ENCODE measurements at places on chromosomes 7 and 10.

DNA sequence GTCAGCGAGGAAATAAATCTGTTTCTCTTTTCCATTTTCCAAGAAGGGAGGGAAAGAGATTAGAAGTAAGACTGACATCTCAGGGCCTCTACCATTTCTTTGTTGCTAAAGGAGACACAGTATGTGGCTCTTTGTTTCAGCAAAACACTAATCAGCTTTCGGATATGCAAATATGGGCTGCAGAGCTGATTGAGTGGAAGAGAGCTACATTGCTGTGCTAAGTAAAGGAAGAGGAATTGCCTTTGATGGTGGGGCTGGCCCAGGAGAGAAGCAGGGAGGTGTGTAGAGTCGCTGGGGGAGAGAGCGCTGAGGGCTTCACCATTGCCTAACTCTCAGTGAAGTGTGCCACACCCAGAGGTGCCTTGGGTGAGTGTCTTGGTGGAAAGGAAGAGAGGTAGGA is 284.8 kb downstream of the SDK1 start:
- no peak for DNase-seq

GRCh38 chr10:86958116-86958900 is at the start of gene SNCG:
Gene SNCG, plus strand, starts transcription at chr10:86958599. Its CDS starts 99 bp downstream, at chr10:86958698.
- peak; percentile 33 for DNase-seq

DNA sequence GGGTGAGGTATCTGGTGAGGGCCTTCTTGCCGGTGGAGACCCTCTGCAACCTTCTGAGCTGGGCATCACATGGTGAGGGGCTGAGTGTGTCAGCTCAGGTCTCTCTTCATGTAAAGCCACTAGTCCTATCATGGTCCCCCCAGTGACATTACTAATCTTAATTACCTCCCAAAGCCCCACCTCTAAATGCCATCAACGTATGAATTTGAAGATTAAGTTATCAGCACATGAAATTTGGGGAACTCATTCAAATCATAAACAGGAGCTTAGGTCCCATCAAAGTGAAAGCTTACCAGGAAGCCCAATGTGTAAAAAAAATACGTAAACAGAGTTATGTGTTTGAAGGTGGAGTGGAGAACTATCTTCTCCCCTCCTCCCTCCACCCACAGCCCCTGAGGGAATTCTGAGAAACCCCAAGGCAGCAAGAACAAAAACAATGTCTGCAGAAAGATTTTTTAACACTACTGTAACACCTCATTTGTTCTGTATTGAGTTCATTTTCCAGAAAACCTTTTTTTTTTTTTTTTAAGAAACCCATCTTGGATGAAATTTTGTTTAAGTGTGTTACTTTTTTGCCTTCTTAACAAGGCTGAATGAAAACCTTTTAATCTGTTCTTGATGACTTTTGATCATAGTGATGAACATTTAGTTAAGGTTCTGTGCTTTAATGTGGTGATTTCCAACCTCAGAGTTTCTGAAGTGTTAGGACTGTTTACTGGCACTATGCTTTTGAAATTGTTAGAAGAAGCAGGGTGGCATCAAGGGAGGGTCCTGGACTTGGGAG is 19.1 kb upstream of the PCGF5 start:
- DNase-seq = no peak

DNA sequence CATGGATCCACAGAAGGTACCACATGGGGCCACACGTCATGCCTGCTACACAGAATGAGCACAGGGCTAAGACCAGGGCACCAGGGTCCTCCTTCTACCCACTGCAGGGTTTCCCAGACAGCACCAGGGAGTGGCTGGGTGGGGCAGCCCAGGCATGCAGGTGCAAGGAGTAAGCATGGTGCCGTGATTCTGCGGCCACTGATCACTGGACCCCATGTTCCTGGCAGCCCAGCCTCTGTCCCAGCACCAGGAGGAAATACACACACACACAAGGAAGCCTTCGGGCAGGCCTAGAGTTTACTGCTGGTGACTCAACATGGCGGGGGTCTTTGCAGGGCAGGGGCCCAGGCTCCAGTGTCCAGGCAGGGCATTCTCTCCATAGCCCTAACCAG is 13.9 kb downstream of the ATP6V1F start:
- no peak for DNase-seq

DNA sequence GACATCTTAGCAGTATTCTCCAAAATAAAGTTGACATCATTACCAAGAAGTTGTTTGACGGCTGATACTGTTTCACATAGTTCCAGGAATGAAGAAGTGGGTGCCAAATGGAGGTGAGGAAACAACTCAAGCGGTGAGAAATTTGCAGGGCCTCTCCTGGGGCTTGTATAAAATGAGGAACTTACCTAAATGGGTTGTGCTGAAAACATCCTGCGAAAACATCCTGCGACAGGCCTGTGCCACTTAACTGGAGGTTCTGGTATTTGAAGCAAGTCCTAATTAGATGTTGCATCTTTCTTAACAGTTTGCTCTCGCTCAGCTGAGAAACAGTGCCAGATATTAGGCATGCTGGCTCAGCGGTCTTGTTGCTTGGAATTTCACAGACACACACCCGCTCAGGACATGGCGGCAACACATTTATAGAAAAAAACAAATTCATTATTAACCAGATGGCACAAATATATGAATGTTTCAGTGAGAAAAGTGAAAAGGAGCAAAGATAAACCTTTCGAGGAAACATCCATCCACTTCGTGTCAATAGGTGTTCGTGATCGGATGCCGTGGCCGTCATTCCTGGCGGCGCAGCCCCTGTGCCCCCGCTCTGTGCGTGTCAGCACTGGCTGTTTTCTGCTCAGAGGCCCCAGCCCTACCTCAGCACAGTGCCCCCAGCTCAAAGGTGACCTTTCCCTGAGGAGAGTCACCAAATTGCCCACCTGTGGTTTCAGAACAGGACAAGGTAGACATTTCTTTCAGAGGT is 48.1 kb downstream of the CDC123 start:
- DNase-seq = no peak

GRCh38 chr7:1516586-1517251 is 12.5 kb upstream of the INTS1 start:
- no peak for DNase-seq

DNA sequence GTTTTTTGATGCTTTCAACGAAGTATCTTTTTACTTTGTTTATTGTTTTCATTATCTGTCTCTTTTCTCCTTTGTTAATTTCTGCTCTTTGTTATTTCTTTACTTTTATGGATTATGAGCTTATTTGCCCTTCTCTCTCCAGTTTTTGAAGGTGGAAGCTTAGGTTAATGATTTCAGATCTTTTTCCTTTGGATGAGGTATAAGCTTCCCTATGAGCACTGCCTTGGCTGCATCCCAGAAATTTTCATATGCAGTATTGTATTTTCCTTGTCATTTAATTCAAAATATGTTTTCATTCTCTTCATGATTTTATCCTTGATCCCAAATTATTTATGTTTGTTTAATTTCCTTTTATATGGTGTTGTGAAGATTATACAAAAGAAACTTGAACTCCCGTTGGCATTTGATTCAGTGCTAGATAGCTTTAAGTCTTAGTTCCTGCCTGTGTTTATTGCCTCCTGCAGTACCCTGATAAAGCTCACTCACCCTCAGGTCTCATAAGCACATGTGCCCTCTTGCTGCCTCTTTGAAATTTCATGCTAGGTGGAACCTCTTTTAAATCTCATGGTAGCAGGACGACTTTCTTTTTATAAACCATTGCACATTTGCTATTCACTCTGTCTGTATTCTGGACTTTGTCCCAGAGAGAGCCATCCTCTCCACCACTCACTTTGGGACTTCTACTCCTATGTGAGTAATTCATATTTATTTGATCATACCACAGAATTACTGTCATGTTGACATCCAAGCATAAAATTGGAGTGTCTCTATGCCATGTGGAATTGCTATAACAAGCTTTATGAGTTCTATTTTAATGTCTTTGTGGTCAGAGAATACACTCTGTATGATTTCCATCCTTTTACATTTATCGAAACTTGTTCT is 23.0 kb upstream of the CEP41 start:
- no peak for DNase-seq

GRCh38 chr7:114835861-114836260 is 86.0 kb upstream of the MDFIC start:
- no peak for DNase-seq

DNA sequence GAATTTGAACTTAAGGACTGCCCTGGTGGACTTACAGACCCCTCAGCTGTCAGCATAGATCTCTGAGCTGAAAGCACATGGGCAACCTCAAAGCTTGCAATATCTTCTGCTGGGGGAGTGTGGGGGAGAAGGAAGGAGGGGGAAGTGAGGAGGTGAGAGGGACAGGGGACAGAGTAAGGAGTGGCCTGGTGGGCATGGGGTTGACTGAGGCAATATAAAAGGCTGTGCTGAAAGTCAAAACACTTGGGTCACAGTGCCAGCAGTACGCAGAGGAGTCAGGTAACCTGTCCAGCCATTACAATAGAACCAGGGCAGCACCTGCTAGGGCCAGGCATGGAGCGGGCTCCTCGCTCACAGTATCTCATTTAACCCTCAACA is 43.2 kb downstream of the PPP1R3C start:
- no peak for DNase-seq

DNA sequence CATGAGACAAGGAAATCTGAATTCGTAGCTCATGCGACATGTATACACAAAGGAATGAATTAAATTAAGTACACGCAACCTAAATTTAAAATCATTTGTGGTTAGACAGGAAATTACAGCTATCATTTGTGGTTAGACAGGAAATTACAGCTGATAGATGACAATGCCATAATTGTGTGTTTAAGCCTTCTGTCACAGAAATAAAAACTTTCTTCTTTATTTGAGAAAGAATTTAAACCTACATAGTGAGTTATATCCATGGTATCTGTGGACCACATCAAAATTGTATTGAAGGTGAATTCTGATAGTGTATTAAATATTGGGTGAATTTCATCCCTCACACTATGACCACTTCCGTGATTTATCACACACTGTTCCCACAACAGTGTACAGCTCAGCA is 362.9 kb downstream of the MAGI2 start:
- no peak for DNase-seq

GRCh38 chr7:128108641-128109423 is 77.6 kb upstream of the LRRC4 start:
- DNase-seq = peak; percentile 31

DNA sequence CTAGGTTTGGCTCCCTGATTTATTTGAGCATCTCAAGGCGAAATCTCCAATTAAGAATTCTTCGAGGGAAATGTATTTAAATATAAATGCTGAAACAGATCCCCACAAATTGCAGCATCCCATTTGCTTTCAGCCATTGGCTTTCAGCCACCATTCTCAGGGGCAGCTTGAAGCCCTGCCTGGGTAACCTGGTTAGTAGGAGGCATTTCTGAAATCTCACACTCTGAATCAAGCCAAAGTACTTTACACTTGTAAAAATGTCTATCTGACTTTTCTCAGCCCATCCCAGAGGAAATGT is 49.1 kb downstream of the GCC1 start:
- no peak for DNase-seq

GRCh38 chr10:73262105-73262730 is 9.8 kb upstream of the MRPS16 start:
- no peak for DNase-seq

GRCh38 chr10:85900487-85900886 is 466.1 kb downstream of the GRID1 start:
- no peak for DNase-seq

DNA sequence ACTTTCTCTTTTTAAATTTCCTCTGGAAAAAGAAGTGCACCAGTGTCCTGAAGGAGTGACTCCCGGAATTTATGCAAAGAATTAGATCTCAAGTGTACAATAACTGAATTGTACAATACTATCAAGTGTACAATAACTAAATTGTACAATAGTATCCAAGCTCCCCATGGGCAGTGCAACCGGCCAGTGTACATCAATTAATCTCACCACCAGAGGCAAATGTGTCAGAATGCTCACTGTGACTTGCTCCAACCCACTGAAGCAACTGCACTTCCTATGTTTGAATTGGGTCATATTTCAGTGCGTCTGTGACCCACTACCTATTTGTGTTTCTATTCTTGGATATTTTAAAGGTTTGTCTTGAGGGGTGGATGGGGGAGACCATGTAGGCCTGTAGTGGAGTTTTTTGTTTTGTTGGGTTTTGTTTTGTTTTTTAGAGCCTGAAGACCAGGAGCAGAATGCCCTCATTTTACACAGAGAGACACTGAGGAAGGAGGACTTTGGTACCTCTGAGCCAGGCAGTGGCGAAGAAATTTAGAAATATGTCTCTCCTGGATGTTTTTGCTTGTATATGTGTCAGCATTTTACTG is 78.5 kb upstream of the CTTNBP2 start:
- no peak for DNase-seq

- no peak for DNase-seq
These were observed 132.8 kb downstream of the SEMA3C start for GRCh38 chr7:80785961-80786536.

DNA sequence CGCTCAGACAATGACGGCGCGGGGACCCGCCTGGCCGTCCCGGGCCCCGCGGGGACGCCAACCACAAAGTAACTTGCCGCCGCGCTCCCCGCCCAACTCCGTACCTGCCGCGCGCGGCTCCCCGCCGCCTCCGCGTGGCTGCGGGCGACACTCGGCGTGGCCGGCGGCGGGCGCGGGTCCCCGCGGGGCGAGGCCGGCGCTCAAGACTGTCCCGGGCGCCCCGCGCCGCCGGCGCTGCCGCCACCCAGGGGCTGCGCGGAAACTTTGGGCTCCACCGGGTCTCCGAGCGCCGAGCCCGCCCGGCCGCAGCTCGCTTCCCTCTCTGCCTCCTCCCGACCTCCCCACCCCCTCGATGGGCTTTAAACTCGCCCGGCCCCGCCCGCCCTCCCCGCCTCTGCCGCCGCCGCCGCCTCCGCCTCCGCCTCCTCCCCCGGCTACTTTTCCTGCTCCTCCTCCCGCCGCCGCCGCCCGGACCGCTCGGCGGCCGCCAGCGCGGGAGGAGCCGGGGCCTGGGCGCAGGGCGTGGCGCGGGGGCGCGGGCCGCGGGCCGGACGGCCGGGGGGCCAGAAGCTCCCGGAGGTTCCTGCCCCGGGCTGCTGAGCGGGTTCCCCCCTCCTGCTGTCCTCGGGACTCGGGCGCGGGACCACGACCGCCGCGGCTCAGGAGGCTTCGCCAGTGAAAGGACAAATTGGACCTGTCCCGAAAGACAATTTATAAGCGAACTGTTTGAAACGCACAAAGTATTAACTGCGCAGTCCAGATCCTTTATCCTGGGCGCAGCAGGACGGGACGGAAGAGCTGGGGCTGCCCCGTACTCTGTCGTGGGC is 10.6 kb upstream of the GRB10 start:
- peak; percentile 21 for DNase-seq

- DNase-seq = no peak
These were observed 254.9 kb upstream of the PHF14 start for GRCh38 chr7:10718768-10719167.

DNA sequence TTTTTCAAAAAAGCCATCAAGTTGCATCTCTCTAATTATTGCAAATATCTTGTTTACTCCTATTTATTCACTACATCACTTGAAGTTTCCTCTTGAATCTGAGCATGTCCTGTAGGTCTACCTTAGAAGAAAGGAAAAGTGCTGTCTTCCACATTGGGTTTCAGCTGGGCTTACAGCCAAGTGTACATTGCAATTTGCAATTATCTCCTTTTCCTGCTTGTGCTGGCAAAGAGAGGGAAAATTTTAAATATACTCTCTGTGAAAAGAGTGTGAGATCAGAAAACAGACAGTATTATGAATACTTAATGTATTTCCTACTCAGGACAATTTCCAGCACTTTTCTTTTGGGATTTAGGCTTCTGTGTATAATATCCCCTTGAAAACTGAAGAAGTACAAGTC is 839.7 kb downstream of the CNTNAP2 start:
- DNase-seq = no peak

GRCh38 chr7:101739775-101740398 is 77.5 kb upstream of the CUX1 start:
- DNase-seq = no peak

- DNase-seq = no peak
These were observed 50.7 kb upstream of the AMPH start for GRCh38 chr7:38681882-38682281.
